ENCODE measurements at places on chromosomes 12 and 14. TPM values are rescaled to one million over a fixed set of nuclear protein-coding genes. Genes with fewer than 3 reads are reported as not detected.

Gene TIMELESS
- total RNA-seq, result 23.5 TPM

Gene ASCL1
- total RNA-seq, result not detected

Gene GARIN6
- total RNA-seq, result not detected

Gene CTSG
- not detected for total RNA-seq

Gene ACVRL1
- total RNA-seq, result 392 TPM
